Activated CD4-positive, alpha-beta memory T cell treated with anti-CD3 and anti-CD28 coated beads for 36 hours (primary cell): ENCODE measurements at places on chromosomes 4 and X.

DNA sequence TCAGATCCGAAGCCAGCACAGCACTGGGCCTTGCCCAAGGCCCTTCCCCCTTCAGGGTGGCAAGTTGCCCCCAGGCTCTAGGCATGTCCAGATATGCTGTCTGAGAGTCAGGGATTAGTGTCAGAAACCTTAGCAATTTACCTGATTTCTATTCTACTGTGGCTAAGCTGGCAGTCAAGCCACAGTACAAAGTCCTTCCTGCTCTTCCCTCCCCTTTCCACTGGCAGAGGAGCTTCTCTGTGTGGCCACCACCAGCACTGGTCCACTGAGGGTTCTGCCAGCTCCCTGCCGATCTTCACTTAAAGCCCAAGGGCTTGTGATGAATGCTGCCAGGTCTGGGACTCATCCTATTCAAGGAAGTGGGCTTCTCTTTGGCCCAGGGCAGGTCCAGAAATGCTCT, 324.5 kb upstream of the RPS6KA3 start:
- DNase-seq, result no peak

GRCh38 chrX:386768-387575, at the start of gene PPP2R3B:
Gene PPP2R3B (minus strand): TSS chrX:386907. CDS start chrX:386691, 216 bp downstream.
- peak; percentile 99 for DNase-seq

GRCh38 chr4:74062953-74063352, 24.5 kb upstream of the CXCL3 start:
- DNase-seq, result no peak

DNA sequence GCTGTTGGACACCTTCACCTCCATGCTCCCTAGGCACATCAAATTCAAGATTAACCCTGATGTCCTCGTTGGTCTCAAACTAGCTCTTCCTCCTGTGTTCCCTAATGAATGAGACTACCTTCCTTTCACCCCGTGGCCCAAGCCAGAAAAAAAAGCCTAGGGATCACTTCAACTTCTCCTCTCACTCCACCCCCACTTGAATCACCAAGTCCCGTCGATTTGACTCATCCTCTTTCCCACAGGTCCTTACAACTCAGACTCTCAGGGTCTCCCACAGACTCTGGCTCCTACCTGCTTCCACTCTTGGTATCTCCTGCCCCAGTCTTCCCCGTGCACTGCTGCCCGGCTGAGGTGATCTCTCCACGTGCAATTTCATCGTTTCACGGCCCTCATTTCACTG, 8.5 kb downstream of the SLC25A43 start:
- DNase-seq, result no peak

DNA sequence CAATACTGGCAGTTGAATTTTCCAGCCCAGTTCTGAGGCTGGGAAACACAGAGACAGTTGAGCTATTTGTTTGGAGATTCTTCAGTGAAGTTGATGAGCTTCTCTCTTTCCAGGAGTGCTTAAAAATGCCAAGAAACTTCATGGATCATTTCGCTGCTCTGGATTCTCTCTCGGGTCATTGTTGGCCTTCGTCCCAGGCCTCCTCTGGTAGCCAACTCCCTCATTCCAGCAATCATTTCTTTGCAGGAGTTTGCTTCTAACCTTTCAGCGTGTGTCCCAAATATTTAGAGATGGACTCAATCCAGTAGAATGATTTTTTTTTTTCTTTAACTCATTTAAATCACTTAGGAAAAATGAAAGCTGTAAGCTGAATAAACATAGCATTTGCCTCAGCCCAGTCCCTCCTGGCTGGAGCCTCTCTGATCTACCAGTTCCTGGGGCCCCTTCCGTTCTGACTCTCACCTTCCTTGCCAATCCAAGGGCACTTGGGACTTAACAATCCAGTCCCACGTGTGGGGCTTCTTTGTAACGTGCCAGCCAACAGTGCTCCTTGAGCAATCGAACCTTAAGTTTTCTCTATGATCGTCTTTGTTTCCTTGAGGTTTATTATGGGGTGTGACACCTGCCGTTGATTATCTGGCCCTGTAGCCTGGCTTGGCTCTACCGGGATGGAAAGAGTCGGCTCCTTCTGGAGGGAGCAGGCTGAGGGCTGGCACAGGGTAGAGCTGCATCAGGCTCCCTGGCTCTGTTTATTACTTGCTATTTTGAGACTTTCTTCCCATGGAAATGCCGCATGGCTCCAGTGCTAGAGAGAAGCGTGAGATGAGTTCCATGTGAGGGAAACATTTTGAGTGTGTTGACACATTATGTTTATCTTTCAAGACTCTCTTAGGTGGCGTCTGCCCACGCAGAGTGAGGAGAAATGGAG, 80.4 kb upstream of the GPC4 start:
- DNase-seq, result no peak

DNA sequence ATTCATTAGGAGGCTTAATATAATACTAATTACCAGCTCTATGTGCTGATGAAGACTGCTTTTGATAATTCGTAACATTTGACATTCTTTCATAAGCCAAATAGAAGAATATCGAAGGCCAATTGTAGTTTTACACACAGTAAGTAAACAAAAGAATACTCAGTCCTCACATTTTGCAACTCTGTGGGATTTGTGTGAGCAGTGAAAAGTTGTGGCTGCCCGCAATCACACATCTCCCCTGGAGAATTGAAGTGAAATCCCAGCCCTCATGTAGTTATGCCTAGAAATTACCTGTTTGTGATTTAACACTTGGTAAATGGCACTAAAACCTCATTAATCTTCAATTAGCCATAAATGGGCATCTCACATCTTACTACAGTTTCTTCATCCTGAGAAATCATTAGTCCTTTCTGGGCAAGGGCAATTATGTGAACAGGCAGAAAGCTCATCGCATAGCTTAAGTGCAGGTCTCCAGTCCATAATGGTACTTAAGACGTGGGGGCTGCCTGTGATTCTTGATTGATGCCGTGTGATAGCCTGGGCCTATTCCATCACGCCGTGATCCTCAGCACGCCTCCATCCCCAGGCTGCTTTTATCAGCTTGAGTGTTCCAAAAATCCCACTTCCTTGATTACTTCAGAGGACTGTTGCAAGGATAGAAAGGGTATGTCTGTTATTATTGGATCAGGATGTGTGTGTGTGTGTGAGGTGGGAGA, 97.9 kb upstream of the METTL14 start:
- no peak for DNase-seq

DNA sequence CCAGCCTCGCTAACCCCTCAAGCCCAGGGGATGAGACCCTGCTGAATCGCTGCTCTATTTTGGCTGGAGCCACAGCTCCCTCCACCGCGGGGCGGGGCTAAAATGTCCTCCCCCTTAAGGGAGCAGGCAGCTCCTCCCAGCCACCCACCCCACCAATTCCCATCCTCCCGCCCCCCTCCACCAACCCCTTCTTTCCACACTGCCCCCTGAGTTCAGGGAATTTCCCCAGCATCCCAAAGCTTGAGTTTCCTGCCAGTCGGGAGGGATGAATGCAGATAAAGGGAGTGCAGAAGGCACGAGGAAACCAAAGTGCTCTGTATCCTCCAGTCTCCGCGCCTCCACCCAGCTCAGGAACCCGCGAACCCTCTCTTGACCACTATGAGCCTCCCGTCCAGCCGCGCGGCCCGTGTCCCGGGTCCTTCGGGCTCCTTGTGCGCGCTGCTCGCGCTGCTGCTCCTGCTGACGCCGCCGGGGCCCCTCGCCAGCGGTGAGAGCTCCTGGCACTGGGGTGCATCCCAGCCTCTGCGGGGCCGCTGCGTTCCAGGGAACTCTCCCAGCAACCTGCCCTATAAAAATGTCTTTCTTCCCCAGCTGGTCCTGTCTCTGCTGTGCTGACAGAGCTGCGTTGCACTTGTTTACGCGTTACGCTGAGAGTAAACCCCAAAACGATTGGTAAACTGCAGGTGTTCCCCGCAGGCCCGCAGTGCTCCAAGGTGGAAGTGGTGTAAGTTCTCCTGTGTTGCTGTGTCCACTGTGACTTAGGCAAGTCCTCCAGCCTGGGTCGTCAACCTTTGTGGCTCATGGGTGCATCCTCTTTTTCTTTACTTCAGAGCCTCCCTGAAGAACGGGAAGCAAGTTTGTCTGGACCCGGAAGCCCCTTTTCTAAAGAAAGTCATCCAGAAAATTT, at the start of gene CXCL6:
CXCL6 (plus strand) TSS at position 306 of the 907 bp plus-strand sequence; CDS start at position 379, 73 bp downstream.
- no peak for DNase-seq

DNA sequence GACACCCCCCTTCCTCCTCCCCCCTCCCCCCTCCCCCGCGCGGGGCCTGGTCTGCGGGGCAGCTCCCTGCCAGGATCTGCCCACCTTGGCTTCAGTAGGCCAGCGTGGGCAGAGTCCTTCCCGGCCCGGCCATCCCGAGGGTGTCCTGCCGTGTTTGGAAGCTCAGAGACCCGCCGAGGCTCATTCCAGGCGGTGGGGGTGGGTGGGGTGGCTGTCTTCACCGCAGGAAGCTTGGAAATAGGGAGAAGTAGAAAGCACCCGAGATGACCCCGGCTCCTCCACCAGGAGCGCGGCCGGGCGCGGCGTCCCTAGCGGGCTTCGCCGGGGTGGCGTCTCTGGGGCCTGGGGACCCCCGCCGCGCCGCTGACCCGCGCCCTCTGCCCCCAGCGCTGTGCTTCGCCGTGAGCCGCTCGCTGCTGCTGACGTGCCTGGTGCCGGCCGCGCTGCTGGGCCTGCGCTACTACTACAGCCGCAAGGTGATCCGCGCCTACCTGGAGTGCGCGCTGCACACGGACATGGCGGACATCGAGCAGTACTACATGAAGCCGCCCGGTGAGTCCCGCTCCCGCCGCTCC, 1.6 kb downstream of the NAT8L start:
- no peak for DNase-seq

GRCh38 chr4:173167758-173168395, 734 bp upstream of the GALNT7 start:
- peak; percentile 35 for DNase-seq

DNA sequence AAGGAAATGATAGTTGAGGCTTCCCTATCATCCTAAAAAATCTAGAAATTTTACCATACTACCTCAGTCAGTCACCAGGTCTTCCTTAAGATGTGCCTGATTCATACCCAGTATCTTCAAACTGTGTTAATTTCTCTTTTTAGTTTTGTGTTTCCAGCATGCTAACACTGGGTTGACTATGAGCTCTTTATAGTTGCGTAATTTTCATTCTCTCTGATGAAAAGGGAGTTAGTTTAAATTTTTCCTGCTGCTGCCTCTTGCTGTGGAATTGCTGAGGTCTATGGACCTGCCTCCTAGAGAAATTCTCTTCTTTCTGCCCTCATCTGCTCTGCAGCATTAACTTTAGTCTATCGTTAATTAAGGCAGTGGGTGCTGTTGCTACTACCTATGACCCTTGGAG, 66.6 kb downstream of the BANK1 start:
- DNase-seq, result no peak

DNA sequence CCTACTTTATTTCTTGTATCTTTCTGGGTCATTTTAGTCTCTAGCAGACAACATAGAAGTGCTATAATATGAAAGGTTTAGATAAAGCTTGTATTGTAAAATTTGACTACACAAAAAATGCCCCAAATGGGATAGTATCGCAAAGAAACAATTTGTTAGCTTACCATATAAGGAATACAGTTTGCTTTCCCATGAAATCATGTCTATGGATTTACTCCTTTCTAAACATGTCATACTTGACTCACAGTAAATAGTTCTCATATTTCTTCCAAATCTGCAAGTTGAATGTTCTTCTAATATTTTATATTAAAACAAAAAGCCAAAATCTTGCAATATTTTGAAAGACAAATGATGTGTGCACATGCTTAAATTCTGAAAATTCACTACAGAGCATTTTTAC, 103.9 kb downstream of the PPA2 start:
- DNase-seq, result no peak

GRCh38 chrX:130848763-130849162, 54.2 kb downstream of the ENOX2 start:
- DNase-seq, result no peak

- no peak for DNase-seq
These were observed 379.5 kb upstream of the FGF13 start for GRCh38 chrX:139091066-139091465.

- DNase-seq, result no peak
These were observed 236.7 kb downstream of the FRAS1 start for GRCh38 chr4:78293821-78294301.

GRCh38 chr4:9832640-9833039, 51.2 kb downstream of the DRD5 start:
- no peak for DNase-seq

DNA sequence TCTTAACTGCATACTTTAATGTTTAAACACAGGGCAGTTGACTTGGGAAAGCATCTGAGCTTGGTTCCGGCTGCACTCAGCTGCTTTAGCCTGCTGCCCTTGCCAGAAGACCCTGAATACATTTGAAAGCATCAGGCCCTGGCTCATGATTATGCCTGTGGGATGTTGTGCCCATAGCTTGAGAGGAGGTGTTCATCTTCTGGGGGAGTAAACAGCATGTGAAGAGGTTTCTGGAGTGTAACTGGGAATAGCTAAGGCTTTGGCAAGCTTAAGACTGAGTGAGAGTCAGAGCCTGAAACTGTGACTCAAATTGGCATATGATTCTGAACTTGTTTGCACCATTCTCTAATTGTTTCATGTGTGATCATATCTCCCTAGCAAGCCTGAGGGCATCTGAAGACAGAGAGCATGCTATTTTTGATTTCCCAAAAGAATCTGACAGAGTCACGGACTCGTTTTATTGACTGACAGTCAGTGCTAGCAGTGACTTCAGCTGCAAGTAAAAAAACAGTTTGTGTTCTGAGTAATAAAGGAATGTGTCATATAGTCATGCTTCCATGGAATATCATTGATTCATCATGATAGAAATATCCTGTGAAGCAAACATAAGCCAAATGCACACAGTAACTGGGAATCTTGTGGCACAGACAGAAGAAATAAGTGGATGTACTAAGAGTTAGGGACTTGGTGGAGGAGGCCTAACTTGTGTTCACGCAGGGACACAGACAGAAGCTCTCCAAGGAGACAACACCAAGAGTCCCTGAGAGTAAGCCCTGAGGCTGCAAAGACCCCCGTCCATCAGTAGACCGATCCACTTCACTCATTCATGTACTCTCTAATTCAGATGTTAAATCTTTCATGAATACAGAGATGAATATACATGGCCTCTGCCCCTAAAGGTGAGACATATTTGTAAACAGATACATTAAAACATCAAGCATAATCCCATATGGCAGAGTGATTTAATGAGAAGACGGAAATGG, 100.7 kb downstream of the SYNPO2 start:
- no peak for DNase-seq

DNA sequence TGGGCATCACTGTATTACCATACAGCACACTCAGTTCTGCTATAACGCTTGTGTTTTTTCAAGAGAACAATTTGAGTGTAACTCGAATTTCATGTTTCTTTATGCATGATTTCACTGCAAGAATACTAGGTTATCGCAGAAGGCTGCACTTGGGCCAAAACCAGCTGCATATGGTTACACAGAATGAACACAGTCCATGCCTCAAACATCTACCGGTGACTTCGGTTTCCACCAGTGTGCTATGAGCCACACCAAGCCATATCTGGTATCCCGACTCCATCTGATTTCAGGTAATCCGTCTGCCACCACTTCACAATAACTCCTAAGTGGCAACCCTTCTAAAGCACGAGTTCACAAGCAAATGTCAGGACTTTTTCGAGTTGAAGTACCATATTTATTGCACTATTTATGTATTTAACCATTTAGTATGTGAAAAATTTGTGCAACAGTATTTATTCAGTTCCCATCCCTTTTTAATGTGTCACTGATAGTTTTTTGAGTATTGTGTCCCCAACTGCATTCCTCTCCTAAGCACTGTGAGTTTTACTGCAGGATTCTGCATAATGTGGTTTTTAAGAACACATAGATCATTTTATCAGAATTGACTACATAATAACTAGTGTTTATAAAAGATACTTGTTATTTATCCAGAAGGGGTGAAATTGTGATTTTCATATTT, 111.8 kb downstream of the APBB2 start:
- no peak for DNase-seq
